Uterus (tissue), 4 donors: ENCODE measurements at places on chromosomes 2 and 18.

DNA sequence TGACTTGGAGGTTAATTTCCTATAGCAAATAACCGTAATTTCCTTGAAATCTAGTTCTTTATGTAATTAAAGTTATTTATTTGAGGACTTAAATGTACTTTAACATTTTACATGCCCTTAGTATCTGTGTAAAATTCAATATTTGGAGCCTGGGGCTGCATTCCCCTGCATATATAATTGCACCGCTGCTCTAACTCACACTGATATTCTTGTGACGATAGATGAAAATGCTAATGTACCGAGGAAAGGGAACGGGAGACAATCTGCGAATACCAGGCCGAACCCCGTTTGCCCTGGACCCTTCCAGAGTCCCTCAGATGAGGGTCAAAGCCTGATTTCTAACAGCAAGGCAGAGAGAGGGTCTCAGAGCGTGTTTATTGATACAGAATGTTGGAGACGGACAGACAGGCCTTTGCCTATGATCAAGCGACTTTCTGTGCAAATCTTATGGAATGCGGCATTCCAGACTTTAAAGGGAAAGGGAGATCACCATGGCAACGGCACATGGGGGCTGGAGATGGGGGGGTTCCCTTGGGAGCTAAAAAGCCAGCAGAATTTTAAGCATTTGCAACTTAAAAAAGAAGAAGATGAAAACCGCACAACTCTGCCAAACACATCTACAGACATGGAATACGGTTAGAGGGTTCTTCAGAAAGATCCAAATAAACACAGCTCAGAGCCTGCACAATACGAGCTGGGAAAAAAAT, 57.6 kb upstream of the TWIST2 start:
- DNase-seq: no peak

GRCh38 chr18:58148954-58149471, 105.0 kb downstream of the NEDD4L start:
- DNase-seq: no peak

DNA sequence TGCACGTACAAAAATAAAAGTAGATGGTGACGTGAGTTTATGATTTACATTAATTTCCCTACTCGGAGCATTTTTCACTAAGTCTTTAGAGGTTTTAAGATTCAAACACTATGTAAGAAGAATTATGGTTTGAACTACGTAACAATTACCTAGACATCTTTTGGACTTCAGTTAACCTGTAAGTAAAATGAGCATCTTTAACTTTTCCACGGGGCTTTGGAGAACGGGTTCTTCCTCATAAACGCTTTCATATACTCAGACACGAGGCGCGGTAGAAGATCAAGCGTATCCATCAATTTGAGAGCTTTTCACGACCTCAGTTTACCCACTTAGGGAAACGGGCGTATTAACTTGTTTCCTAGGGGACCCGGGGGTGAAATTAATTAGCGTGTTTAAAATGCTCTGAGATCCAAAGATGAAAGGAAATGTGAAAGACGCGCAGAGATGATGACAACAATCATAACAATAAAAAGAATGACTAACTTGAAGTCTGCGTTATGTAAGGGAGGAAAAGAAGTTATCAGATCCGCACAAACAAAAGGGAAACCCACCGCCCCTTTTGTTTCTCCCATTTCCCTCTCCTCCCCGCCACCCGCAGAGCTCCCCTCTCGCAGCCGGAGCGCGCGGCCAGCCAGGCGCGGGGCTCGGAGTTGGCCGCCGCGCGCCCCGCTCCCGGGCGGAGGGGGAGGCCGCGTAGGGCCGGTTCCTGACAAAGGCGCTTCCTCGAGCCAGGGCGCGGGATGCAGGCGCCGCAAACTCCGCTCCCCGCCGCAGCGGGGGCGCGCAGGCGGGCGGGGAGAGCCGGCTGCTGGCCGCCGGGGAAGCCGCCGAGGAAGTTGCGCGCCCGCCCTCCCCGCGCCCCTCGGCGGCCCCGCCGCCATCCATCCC, 807 bp downstream of the PELI1 start:
- no peak for DNase-seq

GRCh38 chr2:47028171-47028570, 112.6 kb upstream of the MCFD2 start:
- DNase-seq: no peak

DNA sequence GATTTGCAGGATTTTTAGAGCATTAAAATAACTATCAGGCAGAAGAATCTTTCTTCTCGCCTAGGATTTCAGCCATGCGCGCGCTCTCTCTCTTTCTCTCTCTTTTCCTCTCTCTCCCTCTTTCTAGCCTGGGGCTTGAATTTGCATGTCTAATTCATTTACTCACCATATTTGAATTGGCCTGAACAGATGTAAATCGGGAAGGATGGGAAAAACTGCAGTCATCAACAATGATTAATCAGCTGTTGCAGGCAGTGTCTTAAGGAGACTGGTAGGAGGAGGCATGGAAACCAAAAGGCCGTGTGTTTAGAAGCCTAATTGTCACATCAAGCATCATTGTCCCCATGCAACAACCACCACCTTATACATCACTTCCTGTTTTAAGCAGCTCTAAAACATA, 137.0 kb downstream of the MEIS1 start:
- DNase-seq: no peak

DNA sequence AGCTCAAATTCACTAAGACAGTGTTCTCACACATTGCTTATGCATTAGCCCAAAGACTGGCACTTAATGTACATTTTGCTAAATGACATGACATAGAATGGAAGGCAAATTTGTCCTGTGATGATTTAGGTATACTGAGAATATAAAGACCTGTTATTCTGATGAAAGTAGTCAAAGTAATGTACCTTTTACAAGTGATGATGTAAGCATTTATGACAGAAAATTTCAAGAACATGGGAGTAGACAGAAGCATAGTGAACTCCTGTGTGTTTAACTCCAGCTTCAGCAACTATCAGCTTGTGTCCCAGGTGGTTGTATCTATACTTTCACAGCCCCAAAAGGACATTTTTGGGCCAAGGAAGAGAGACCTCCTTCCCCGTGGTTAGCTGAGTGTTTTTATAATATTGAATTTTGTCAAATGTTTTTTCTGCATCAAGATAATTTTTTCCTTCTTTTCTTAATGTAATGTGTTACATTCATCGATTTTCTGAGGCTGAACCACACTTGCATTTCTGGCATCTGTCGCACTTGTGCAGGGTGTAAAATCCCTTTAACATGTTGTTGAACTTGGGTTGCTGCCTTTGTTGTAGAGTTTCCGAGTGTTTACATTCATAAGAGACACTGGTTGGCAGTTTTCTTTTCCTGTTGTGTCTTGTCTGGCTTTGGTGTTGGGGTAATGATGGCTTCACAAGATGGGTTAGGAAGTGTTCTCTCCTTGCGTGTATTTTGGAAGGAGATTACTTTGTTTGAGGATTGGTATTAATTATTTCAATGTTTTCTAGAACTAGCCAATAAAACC, 33.9 kb upstream of the TMEM18 start:
- no peak for DNase-seq

GRCh38 chr2:203361495-203361894, 33.3 kb downstream of the ABI2 start:
- DNase-seq: no peak

DNA sequence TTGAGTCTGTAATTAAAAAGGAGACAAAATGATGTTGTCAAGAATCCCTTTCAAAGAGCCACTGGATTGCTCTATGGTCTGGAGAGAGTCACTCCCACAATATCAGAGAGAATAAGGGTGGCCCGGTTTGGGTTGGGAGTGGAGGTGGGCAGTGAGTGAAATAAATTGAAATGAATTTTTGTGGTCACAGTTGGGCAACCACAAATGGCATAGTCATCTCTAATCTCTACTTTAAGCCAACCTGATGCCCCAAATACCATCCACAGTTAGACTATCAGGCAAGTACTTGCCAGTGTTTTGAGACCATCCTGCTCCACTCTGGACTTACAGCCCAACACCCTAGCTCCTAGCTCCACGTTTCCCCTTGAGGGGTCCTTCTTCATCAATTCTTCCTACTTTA, 559.7 kb downstream of the BCL11A start:
- DNase-seq: no peak

DNA sequence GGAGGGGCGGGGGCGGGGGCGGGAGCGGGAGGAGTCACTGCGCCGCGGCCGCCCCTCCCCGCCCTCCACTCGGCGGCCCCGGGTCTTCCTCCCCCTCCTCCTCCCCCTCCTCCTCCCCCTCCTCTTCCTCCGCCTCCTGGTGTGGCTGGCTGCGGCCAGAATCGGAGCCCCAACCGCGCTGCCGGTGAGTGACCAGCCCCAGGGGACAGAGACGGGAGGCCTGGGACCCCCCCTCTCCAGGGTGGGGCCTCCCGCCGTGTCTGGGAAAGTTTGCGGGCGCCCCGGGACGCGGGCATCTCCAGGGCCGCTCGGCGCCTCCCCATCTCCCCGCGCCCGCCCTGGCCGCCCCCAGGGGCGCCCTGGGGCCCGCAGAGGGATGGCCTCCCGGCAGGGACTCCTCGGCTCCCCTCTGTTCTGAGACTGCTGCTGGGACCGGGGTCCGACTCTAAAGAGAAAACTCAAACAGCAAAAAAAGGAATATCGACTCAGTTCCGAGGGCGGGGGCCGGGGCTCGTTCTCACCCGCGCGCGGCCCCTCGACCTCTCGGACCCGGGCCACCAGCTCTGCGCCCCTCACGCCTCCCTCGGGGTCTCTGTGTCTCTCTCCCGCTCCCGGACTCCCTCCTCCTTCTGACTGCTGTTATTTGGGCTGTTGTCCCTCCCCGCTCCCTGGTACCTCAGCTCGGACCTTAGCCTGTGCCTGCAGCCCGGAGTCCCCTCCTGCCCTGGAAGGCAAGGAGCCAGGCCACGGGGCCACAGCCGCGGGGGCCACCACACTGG, at the start of gene STON1:
Gene STON1, plus strand, starts transcription at position 122 of the 779 bp plus-strand sequence. CDS start 50,480 bp downstream, outside the sequence.
- peak; percentile 74 for DNase-seq

- DNase-seq: no peak
Observed at GRCh38 chr2:118321432-118322105, 233.3 kb downstream of the INSIG2 start.

GRCh38 chr2:224219781-224220180, 180.7 kb upstream of the SERPINE2 start:
- DNase-seq: no peak

DNA sequence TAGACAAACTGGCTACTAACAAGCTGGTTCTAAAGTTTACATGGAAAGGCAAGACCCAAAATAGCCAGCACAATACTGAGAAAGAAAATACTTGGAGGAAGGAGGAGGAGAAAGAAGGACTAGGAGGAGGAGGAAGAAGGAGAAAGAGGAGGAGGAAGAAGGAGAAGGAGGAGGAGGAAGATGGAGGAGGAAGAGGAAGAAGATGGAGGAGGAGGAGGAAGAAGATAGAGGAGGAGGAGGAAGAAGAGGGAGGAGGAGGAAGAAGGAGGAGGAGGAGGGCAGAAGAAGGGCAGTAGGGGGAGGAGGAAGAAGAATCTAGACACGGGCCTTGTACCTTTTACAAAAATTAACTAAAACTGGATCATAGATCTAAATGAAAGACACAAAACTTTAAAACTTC, 92.6 kb downstream of the METTL4 start:
- DNase-seq: no peak

DNA sequence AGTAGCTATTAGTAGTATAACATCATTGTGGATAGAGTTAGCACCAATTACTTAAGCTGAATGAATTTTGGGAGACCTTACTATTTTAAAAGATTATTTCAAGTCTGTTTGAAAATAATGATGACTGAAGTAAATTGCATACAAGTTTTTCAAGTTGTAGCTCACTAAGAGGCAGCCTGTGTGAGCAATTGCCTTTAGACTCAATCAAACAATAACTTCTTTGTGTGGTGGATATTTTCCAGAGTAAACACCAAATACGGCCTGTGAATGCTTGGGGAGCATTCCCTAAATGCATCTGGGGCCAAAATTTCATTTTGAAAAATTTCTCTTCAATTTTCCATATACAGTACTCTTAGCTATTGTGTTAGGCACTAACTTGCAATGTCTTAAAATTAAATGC, 7.9 kb downstream of the SERPINB12 start:
- DNase-seq: no peak

GRCh38 chr2:161122772-161123530, 37.3 kb upstream of the TANK start:
- DNase-seq: peak; percentile 39

DNA sequence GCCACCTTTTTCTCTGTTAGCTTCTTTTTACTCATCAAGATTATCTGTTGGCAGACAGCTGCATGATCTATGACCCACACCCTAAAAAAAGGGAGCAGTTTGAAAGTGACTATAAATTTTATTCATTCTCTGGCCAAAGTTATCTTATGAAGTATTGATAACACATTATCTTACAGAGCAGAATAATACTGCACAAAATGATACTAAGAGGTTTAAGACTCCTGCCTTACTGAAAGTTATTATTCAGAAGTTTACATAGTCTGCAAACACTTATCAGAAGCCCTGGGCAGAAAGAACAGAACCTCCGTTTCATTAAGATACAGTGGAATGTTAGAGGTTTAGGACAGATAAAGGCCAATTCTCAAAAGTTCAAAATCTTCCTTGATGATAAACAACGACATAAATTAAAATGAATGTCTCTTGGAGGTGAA, 78.2 kb downstream of the ZEB2 start:
- no peak for DNase-seq

- DNase-seq: no peak
Observed at GRCh38 chr18:26677957-26678356, 129.6 kb upstream of the KCTD1 start.

GRCh38 chr18:48024009-48024512, 93.6 kb upstream of the SMAD2 start:
- no peak for DNase-seq

GRCh38 chr2:85435981-85436835, 17.7 kb downstream of the SH2D6 start:
- no peak for DNase-seq

DNA sequence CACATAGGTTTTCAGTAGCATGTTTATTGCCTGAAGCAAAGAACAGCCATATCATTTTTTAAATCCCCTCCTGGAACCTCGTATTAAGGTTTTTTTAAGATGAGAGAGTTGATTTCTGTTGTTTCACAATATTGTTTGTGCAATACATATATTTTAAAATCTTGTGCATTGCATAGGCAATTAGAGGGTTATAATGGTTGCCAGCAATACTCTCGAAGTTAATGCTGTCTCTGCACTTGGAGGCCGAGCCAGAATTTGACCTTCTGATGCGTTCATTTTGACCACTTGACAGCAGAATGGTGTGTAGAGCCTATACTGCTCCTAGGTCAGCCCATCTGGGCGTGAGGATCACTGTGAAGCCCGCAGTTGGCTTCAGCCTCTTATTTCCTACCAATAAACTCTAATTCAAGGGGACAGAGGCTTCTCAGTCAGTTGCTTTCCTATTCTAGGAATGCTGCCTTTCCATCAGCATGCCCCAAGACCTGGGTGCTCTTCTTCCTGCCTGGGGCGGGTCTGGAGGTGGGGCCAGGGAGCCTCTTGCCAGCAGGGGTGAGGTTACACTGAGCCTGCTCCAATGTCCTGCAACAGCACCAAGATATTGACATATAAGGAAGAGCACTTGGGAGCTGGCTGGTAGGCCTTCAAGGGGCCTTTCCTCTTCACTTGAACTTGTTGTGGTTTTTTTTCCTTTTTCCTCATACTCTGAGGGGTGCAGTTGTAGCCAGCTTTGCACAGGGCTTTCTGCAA, 91.4 kb upstream of the BCL2L11 start:
- no peak for DNase-seq
